ENCODE measurements at places on chromosomes 4 and X. TPM values are rescaled to one million over a fixed set of nuclear protein-coding genes. Genes with fewer than 3 reads are reported as not detected.

SPACA5 gene
- total RNA-seq: not detected

RBMXL3 gene
- total RNA-seq: not detected

DNA sequence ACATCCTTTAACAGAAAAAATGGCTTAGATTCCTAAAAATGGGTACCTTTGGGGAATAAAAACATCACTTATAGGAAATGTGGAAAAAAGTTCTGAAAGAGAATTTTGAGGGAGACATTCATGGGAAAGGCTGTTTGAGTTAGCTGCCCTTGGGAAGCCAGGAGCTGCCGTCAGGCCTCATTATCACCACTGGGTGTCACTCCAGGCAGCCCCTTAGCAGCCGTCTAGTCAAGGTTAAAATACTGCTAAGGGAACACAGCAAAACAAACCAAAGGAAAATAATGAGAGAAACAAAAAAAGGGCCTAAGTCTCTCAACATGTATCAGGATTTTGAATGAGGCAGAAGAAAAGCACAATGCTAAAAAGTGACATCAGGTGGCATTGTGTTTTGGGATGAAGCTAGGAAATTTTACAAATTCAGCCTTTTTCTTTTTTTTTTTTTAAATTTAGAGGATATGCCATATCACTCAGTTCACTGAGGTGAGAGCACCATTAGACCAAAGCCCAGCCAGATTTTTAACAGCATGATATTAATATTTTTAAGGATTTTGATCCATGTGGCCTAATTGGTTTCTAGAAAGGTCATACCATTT is 235.3 kb downstream of the GPAT3 start:
- DNase-seq: peak; percentile 61

UNC5C gene
- total RNA-seq: 0.75 TPM

DNA sequence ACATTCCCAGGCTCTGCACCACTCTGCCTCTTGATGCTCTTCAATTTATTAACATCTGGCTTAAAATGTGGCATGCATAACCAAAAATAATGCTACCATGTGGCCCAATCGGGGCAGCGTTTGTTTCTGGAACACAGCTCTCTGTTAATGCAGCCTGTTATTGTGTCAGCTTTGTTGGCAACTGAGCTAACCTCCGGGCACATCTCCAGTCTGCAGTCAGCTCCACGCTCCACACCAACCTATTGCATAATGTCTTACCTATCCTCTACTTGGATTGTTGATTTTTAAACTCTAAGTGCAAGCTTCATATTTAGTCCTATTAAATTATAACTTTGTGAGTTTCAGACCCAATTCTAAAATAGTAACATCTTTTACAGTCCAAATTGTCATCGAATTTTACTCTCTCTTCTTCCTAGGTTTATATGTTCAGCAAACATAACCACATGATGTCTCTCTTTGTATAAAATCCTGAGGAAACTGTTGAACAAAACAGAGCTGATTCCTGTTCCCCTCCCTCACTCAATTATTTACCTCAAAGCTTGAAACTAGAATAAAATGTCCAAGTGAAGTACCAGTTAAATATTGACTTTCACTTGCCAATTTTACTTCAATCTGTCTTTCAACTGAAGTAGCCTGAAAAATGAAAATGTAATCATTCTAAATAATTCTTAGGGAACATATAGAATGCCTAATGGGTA is 92.2 kb upstream of the RAPGEF2 start:
- peak; percentile 78 for DNase-seq

- DNase-seq: peak; percentile 10
Measured at GRCh38 chrX:71543316-71543715, 10.4 kb downstream of the OGT start.

DNA sequence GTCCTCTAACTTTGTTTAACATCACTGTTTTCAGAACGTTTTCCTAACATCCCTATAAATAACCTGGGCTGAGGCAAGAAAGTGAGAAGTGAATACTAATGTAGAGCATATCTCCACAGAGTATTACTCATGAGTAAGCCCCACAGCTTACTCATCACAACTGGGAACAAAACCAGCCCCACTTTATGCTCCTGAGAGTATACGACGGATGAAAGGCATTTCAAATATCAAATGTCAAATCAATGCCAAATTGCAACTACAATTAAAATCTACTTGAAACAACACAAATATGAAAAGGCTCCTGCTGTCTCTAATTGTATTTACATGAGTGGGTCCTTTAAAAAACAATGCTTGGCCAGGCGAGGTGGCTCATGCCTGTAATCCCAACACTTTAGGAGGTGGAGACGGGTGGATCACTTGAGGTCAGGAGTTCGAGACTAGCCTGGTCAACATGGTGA is 41.2 kb downstream of the SH3RF1 start:
- peak; percentile 20 for DNase-seq

NXF2 gene
- not detected for total RNA-seq

DNA sequence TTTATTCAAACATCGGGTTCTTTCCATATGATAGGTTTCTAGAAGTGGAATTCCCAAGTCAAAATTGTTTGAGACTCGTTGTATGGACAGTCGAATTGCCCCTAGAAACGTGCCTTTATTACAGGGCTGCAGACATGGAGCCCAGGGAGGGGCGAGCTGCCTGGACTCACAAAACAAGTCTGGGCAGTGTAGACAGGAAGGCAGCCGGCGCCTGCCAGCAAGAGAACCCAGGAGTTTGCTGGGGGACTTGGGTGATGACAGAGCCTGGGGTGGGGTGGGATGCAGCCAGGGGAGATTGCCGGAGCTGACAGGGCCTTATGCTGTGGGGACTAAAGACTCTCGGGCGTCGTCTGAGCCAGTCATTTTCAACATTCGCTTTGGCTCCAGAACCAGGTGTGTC is 107.4 kb upstream of the MSX1 start:
- no peak for DNase-seq

Data from muscle of leg (tissue), 16 donors.